AG04449 (cell line): ENCODE measurements at places on chromosomes 3 and 15.
A peak's percentile ranks its signal among the peaks of the same experiment; 100 is the strongest.

- DNase-seq = no peak
Measured at GRCh38 chr3:62712746-62713145, 162.5 kb downstream of the CADPS start.

- DNase-seq = no peak
Measured at GRCh38 chr3:9130345-9131305, 118.8 kb downstream of the SRGAP3 start.

GRCh38 chr3:9826815-9827573 is 16.8 kb downstream of the RPUSD3 start:
- no peak for DNase-seq

GRCh38 chr3:168693870-168694269 is 598.1 kb upstream of the GOLIM4 start:
- DNase-seq = no peak

DNA sequence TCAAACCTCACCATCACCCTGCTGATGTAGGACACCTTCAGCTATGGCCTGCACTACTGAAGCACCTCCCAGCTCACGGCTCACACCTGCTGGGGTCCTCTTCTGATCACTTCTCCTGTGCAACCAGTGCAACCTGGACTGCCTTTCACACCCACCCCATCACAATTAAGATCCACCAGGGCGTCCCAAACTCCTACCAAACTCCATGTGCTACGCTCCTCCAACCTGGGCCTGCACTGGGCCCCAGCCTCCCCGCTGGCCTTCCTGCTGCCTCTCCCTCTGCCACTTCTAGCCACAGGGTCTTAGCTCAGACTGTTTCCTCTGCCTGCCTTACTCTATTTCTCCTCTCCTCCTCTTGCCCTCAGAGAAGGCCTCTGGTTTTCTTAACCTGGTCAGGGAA is 12.8 kb downstream of the MESD start:
- DNase-seq = no peak

DNA sequence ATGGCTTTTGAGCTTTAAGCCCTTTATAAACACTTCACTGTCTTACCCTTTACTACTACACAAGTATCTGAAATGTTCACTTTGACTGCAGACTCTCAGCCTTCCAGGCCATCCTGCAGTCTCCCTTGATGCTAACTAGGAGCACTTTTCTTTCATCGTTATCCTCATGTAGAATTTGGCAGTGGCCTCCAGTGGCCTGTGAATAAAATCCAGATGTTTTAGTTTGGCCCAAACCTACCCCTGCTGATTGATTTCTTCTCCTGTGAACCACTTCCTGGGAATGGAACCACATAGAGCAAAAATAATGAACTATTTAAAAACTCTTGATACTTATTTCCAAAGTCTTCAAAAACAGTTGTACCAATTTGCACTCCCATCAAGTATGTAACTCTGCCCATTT is 271.9 kb downstream of the FEZF2 start:
- DNase-seq = no peak

DNA sequence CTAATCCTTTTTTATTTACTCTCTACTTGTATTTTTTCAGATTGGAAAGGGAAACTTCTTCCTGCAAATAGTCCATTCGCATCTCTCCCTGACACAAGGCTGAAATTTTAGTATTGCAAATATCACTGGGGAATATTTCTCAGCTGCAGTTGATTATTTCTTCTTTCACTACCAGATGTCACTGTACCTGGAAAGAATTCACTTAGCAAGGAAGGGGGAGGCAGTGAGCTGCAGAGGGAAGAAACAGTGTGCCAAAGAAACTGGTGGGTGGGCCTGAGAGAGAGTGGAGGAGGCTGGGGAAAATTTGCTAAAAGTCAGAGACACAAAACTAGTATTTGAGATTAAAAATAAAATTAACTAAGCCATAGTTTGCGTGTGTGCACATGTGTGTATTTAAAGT is 142.3 kb upstream of the STT3B start:
- DNase-seq = no peak

DNA sequence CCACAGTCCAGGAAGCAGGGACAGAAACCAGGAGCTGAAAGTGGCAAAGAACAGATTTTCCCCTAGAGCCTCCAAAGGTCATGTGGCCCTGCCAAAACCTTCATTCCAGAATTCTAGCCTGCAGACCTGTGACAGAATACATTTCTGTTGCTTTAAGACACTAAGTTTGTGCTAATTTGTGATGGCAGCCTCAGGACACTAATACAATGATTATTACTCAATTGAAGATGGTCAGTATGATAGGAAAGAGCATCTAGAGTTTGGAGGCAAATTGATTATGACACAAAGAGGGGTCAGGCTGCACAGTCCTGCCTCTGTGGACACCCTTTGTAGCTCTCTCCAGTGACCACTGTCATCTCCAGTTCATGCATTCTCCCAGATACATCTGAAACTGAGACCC is 79.0 kb upstream of the C3orf49 start:
- no peak for DNase-seq

- peak; percentile 76 for DNase-seq
Measured at GRCh38 chr15:70474471-70475406, 288.6 kb downstream of the UACA start.

GRCh38 chr3:83500422-83500821 is 1458.4 kb upstream of the CADM2 start:
- DNase-seq = no peak

GRCh38 chr3:23203708-23204330 is 692 bp downstream of the UBE2E2 start:
- DNase-seq = no peak

GRCh38 chr15:94610485-94610884 is 379.1 kb downstream of the MCTP2 start:
- DNase-seq = no peak

DNA sequence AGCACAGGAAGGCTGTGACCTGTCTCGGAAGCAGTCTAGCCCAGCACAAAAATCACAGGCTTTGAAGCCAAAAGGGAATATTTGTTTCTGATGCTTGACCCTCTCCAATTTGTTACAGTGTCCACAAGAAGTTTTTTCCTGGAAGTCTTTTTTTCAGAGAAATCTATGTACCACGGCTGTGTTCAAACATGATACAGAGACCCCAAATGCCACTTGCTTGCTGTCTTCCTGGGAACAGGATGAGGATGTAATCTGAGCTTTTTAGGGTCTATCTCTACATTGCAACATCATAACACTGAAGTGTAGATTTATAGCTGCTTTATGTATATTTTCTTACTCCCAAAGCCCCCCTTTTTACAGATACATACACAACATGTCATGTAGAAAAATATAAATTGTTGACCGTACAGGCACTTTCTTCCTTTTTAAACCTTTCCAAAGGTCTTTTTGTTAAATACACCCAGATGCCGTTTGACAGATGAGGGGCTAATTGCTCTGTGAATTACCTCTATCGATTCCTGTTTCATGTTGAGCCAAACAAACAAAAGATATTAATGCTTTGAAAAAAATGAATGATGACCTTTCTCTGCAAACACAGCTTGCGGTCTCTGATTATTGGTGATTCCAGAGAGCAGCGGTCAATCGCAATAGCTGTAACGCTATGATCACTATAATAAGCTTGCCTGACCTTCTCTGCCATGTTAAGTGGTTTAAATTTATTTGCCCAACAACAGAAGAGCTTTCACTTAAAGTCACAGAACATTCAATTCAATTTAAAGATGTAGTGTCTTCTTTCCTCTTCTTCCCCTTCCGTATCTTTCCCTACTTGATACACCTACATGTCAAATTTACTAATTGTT is 875.9 kb upstream of the NR2F2 start:
- no peak for DNase-seq

GRCh38 chr15:66773129-66773873 is 71.3 kb downstream of the SMAD6 start:
- no peak for DNase-seq

GRCh38 chr15:87656372-87656771 is 600.2 kb downstream of the NTRK3 start:
- no peak for DNase-seq

- DNase-seq = no peak
Measured at GRCh38 chr3:173774294-173774693, 376.8 kb downstream of the NLGN1 start.

DNA sequence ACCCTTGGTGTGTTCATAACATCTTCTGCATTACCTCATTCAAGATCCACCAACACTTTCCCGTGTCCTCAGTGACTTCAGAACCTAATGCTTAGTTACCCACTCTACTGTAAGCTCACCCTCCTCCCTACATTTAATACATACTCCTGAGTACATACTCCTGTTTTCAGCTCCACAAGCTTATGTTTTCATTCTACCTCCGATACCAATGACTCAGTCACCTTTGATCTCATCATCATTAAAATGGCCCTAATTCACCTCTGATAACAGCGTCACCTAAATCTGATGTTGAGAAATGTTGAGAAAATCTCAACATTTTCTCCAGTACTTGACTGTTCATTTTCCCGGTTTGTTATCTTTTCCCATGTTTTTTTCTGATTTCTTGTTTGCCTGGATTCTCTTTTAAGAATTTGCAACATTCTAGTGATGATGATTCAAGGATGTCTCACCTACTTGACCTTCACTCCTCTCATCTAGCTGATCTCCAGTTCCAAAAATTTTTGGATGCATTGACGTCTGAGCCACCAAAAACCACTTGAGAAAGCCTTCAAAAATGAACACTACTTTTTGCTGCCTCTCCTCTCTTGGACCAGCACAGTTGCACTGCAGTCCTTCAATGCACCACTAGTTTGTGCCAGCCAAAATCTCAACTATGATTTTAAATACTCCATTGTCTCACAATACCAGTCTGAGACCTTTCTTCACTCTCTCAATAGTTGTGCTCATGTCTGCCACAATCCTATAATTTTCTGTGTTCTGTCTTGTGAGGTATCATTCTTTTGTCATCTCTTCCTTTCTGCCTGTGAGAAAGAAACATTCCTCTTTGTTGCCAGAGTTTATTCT is 220.7 kb upstream of the SEMA6D start:
- no peak for DNase-seq

GRCh38 chr3:59731943-59732342 is 682.1 kb upstream of the CFAP20DC start:
- DNase-seq = no peak

DNA sequence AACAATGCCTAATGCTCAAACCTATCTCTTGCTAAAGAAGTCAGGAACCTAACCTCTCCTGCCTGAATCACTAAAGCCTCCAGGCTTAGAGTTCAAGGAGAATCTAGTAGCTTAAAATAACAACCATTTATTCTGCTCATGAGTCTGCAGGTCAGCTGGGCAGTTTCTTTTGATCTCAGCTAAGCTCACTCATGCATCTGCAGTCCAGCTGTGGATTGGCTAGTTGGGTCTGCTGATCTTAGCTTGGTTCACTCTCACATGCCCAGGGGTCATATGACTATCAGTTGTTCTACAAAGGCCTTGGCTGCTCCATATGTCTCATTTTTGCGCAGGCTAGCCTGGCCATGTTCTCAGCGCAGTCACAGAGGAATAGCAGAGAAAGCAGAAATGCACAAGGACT is 109.2 kb upstream of the STT3B start:
- DNase-seq = peak; percentile 0

- DNase-seq = no peak
Measured at GRCh38 chr3:194867270-194867983, 181.7 kb downstream of the FAM43A start.

GRCh38 chr3:30622790-30623189 is 16.4 kb downstream of the TGFBR2 start:
- no peak for DNase-seq

DNA sequence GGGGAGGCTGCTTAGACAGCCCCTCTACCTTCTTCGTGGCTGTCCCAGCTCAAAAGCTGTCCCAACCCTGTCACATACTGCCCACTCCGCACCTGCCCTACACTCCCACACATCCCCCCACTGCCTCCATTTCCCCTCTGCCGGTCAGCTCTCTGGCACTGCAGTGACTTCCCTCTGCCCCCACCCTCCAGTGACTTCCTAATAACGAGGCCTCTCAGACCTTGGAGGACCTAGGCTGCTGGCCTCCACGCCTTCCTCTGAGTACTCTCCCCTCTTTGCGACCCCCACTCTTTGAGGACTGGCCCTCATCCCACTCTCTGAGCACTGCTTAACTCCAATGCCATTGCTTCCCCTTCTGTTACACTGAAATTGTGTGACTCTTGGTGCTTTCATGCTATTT is 45.3 kb downstream of the KY start:
- no peak for DNase-seq

DNA sequence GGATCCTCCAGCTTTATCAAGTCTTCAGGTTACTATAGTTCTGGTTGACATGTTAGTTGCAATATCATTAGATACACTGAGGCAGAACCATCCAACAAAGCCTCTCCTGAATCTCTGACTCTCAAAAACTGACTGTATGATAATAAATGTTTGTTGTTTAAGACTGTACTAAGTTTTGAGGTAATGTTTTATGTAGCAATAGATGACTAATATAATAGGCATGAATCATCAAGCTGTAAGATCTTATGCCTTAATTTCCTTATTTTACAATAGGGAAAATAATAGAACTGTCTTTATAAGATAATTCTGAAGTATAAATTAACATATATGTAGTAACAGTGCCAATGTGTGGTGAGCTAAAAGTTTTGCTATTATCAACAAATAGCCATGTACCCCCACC is 88.9 kb upstream of the TBC1D5 start:
- DNase-seq = no peak

DNA sequence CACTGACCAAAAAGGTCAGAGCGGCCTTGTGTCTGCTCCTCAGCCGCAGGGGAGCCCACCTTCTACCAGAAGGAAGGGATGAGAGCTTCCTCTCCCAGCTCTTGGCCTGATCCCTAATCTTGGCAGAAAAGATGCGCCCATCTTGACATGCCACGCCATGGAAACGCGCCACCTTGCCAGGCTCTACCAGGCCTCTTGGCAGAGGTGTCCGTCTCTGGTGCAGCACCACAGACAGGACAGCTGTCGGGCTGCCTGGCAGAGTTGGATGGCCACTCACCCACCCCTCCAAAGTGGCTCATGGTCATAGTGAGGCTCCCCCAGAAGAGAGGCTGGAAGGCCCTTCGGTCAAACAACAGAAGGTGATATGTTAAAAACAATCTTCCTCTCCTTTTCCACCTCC is 105.2 kb downstream of the LIPC start:
- DNase-seq = no peak

- DNase-seq = no peak
Measured at GRCh38 chr3:155641956-155642355, 102.9 kb downstream of the PLCH1 start.

- no peak for DNase-seq
Measured at GRCh38 chr3:157520485-157521150, 17.4 kb upstream of the VEPH1 start.

DNA sequence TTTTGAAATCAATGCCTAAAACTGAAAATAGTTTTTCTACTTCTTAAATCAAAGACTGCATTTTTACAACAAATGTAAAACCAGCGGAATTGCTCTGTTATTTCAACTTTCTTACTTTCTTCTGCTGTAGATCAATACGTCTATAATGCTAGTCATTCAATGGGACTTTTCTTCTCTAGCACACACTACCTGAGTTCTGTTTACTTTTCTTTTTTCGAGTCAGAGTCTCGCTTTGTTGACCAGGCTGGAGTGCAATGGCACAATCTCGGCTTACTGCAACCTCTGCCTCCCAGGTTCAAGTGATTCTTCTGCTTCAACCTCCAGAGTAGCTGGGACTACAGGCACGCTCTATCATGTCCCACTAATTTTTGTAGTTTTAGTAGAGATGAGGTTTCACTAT is 40.7 kb upstream of the KIF23 start:
- DNase-seq = no peak

- no peak for DNase-seq
Measured at GRCh38 chr3:49470714-49471420, 800 bp downstream of the DAG1 start.
